T-helper 2 cell treated with Interferon-gamma antibody and Interleukin-4, amounts not matched to agents 5 μg/mL and 100 μg/mL, for 36 hours (primary cell): ENCODE measurements at places on chromosomes 6 and 20.

- no peak for DNase-seq
These were observed 124.3 kb upstream of the SOX4 start for GRCh38 chr6:21469213-21469612.

DNA sequence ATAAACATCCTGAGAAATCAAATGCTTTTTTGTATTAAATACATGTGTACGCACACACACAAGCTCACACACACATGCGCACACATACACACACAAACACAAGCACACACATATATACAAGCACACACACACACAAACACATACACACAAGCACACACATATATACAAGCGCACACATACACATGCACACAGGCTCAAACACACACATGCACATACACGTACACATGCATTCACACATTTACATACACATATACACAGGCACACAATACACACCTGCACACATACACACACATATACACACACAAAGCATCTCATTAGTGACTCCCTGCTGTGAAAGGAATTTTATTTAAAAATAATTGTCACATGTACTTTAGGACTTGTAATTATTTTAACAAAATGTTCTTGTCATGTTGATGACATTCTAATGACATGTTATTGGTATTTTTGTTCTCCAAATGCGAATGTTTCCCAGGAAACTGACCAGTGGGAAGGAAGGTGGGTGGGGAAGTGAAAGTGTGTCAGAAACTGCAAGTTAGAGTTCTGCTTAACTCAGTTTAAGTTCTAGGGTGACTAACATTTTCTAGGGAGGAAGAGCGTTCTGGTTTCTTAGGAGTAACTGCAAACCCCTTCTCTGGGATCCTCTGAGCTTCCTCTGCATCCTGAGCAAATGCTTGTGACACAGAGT lies 113.9 kb upstream of the ZNF217 start:
- peak; percentile 63 for DNase-seq

GRCh38 chr20:18527339-18527738 lies 19.6 kb downstream of the SEC23B start:
- DNase-seq, result no peak

- DNase-seq, result no peak
These were observed 86.7 kb downstream of the BMP6 start for GRCh38 chr6:7812623-7813022.

DNA sequence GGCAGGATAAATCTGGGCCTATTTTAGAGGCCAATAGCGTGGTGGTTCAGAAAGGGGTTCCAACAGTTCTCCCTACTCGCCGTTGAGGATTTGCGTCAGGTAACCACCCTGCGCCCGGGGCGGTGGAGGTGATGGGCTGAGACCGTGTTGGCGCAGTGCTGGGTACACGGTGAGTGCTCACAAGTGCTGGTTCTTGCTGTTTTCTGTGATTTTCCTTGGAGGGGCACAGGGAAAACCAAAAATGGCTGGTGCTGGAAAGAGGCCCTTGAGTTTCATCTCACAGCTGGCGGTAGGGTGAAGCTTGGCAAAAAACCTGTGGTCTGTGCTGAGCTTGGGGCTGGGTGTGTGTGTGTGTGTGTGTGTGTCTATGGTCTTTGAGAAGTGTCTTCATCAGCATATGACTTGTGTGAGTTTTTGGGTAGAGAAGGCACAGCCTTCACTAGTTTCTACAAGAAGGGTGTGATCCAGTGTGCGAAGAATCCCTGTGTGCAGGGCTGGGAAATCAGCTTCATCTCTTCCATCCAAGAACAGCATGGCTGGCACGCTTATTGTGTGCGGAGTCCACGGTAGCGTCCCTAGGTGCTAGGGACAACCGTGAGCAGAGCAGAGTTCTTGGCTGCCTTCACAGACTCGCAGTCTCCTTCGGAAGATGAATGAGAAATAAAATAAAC lies 35.3 kb upstream of the SCRT2 start:
- DNase-seq, result no peak

DNA sequence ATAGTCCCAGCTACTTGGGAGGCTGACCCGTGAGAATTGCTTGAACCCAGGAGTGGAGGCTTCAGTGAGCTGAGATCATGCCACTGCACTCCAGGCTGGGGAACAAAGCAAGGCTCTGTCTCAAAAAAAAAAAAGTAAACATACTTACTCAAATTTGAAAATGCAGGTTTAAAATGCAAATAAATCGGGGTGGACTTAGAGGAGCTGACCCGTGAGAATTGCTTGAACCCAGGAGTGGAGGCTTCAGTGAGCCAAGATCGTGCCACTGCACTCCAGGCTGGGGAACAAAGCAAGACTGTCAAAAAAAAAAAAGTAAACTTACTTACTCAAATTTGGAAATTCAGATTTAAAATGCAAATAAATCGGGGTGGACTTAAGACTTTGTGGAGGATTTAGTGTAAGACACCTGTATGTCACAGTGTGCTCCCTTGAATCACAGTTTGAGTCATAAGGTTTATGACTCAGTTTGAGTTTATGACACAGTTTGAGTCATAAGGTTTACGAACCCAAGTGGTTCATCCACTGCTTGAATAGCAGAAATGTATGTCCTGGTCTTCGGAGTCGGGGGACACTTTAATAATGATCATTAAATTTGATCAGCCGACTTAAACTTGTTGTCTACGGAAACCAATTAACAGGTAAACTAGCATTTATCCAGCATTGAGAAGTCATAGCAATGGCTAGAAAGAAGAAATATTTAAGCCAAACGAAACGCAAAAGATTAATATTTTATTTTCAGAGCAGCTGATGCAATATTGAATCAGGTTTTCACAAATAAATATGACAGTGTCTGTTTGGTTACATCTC lies 6.8 kb upstream of the MRPS10 start:
- DNase-seq, result peak; percentile 20

DNA sequence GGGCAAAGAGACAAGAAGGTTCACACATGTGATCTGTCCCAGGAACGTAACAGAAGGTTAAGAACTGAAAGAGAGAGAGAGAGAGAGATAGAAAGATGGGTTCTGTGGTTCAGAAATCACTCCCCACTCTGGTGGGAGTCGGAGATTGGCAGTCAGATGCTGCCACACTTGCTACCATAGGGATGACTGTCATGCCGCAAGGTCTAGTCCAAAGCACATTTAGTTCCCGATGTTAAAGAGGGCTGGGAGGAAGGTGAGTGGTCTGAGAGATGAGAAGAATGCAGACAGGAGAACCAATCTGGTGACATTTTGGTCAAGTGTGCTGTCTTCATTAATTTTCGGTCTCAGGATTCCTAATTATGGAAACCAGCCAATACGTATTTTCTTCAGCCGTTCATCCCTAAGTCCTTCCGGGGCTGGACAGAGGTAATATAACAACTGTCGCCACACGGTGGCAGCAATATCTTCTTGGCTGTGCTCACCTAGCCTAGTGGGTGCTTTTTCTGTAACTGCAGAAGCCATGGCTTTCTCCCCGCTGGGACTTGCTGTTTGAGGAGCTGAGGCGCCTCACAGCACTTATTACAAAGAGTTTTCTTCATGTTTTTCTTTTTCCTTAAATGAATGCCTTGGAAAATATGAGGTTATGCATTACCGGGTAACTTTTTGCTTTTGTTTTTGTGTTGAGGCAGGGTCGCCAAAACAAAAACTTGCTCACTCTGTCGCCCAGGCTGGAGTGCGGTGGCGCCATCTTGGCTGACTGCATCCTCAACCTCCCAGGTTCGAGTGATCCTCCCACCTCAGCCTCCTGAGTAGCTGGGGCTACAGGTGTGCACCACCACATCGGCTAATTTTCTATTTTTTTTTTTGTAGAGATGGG lies 46.0 kb downstream of the SLC35D3 start:
- peak; percentile 44 for DNase-seq

- no peak for DNase-seq
These were observed 15.0 kb downstream of the RAB23 start for GRCh38 chr6:57207141-57207540.

- no peak for DNase-seq
These were observed 23.8 kb downstream of the SYNDIG1 start for GRCh38 chr20:24493181-24493580.

DNA sequence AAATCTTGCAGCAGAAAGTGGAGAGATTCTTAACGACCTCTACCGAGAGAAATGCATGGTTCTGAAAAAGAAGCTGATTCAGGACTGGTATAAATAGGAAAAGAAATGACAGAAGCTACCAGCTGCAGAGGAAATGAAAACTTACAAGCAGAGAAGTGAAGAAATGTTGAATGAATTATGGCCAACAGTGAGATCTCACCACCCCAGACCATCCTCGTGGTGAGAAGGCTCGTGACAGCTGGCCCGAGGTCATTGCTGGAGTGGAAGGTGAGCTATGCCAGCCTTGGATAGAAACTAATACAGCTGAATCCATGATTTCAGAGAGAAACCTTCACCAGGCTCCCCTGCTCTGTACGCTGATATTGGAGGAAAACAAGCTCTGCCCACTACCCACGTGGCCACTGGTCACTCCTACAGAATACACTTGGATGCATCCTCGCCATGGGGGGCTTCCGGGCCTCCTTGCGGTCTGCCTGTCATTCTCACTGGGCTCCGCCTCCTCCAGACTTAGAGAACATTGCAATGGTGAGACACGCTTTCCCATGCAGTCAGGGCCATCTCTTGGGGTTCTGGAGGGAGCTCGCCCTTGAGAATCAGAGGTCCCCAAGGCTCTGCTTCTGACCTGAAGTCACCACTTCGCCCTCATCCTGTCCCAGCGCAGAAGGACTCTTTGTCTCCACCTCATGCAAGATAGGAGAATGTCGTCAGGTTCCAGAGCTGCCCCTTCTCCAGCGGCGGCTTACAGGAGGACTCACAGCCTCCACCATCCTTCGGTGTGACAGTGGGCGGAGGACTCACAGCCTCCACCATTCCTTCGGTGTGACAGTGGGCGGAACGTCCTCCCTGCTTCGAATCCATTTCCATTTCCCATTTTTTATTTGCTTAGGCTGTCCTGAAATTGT lies 10.6 kb upstream of the TUBB2B start:
- DNase-seq, result no peak

- no peak for DNase-seq
These were observed 73.9 kb upstream of the IPCEF1 start for GRCh38 chr6:154430481-154430919.

DNA sequence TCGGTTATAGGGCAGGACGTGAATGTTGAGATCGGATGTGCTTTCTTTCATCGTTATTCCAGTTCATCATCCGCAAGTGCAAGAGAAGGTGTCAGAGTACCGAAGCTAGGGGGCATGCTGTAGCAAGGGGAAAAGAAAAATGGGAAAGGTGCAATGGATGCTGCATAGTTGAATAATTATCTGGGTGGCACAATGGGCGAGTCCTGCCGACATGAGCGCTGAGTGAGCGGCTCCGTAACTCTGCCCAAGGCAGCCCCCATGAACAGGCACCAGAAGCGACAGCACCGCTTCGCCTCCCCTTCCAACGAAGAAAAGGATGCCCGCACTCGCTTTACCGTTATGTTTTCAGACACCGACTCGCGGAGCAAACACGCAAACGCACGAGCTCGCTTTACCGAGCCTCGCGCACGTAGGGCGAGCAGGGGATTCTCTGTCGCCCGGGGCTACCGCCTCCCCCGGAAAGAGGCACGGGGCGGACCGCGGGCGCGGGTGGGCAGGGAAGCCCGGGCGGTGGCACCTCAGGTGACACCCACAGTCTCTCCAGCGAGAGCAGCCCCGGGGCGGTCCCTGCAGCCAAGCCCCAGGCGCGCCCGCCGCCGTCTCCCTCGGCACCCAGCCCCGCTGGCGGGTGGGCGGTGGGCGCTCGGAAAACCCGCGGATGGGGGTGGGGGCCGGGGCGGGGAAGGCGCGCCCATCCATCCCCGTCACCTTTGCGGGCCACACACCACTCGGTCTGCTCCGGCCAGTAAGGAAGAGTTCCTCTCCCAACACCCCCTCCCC lies 654 bp downstream of the WASF1 start:
- peak; percentile 56 for DNase-seq

DNA sequence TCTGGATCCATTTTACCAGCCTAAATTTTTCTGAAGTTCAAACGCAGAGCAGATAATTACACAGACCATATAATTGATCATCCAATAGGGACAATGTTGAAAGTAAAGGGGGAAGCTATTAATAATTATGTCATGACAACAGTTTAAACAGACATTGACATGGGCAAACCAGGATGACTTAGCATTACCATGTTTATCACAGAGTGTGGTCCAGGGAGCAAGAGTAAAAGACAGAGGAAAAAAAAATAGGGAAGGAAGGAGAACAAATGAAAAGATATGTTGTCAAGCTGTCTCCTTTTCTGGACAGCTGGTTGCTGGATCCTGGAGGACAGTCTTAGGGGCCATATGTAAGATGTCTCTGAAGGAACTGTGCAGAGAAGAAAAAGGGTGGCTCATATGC lies 69.4 kb upstream of the FBXL4 start:
- DNase-seq, result no peak

- no peak for DNase-seq
These were observed 54.0 kb downstream of the RFPL4B start for GRCh38 chr6:112401083-112401482.

DNA sequence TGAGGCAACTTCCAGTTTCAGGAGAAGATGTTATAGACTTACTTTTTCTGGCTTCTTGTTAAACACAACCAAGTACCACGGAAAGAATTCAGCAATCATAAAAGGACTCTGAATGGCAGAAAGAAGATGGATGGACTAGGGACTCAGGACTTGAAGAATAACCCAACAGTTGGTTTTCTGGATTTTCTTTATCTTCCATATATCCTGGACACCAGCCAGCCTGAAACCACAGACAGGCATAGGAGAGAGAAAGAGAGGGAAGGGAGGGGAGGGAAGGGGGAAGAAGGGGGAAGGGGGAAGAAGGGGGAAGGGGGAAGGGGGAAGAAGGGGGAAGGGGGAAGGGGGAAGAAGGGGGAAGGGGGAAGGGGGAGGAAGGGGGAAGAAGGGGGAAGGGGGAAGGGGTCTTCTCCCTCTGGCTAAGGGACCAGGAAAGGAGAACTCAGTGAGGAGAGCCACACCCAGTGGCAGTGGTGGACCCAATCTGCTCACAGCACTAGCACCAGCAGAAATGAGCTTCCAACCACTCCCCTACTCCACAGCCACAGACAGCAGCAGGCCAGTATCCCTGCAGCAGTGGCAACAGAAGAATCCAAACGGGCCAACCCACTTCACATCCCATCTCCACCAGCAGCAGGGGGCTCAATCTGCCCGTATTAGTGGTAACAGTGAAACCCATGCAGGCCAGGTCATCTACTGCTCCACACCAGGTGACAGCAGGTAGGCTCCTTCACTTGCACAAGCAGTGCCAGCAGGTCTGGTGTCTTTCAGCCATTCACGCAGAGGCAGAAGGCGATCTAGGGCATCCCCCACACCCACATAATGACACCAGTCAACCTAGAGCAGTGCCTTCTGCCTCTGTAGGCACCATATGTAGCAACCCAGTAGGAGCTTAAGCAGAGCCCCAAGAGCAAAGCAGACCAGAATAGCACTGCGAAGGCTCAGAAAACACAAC lies 78.6 kb downstream of the TRMT6 start:
- no peak for DNase-seq

- no peak for DNase-seq
These were observed 70.4 kb upstream of the SYNJ2 start for GRCh38 chr6:157911278-157911677.
